SJCRH30 (cell line): ENCODE measurements at places on chromosomes 4 and X. TPM values are rescaled to one million over a fixed set of nuclear protein-coding genes. Genes with fewer than 3 reads are reported as not detected.

DNA sequence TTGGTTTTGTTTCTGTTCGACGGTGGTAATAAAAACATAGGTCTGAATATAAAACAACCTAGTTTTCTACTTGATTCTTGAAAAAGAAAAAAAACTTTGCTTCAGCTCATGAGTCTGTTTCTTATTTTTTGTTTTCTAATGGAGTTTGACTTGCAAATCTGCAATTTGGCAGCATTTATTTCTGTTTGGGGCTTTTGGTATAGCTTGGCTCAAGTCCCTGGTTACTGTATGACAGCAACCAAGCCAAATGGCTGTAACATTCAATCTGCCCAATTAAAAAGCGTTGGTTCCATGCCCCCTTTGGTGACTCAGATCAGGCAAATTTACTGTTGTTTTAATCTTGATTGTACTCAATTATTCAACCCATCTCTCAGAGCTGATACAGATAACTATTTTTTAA is 263.4 kb downstream of the GRIA3 start:
- H3K36me3 ChIP-seq, result no peaks in the 10 kb centered on the region
- no peaks in the 10 kb centered on the region for H3K4me1 ChIP-seq
- H3K4me3 ChIP-seq, result no peak overlapping the region
- no peak for DNase-seq
- H3K27ac ChIP-seq, result no peak overlapping the region

DNA sequence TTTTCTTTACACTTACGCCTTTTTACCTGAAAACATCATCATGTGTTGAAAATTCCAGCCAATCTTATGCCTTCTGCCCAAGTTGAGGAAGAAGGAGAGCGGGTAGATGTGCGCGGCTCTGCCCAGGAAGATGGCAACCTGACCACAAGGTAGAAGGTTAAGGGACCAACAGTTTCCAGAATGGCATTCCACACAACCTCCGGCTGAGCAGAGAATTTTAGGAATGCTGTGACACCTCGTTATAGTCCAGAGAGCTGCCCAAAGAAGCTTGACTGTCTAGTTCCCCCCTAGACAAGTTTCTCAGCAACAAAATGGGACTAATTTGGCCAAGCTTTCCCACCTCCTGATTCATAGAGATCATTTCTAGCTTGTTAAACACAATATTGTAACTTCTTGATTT is 75.1 kb downstream of the CHST7 start:
- no peaks in the 10 kb centered on the region for H3K36me3 ChIP-seq
- no peaks in the 10 kb centered on the region for H3K27me3 ChIP-seq
- no peak overlapping the region for H3K4me3 ChIP-seq
- H3K27ac ChIP-seq, result no peak overlapping the region
- H3K4me1 ChIP-seq, result peaks cover 3% of the 10 kb centered on the region
- DNase-seq, result no peak

SSX1 gene
- not detected in 2 replicates for total RNA-seq

- no peaks in the 10 kb centered on the region for H3K36me3 ChIP-seq
- no peak for DNase-seq
- H3K27ac ChIP-seq, result no peak overlapping the region
- H3K4me1 ChIP-seq, result no peaks in the 10 kb centered on the region
- H3K4me3 ChIP-seq, result no peak overlapping the region
These were observed 7.6 kb upstream of the DIPK2B start for GRCh38 chrX:45208121-45208856.

ARAP2 gene
- 1.1 and 1.3 TPM in 2 replicates for total RNA-seq

GRCh38 chr4:24434241-24434640 is 150.1 kb downstream of the DHX15 start:
- H3K27ac ChIP-seq, result peak overlapping the region; percentile 5; the same call in 1 of the 2 replicates
- no peaks in the 10 kb centered on the region for H3K36me3 ChIP-seq
- H3K4me1 ChIP-seq, result no peaks in the 10 kb centered on the region
- H3K4me3 ChIP-seq, result no peak overlapping the region
- peak; percentile 12 for DNase-seq

SPIN2A gene
- total RNA-seq, result 0.25 and 0.42 TPM in 2 replicates

- H3K4me1 ChIP-seq, result no peaks in the 10 kb centered on the region
- H3K27me3 ChIP-seq, result no peaks in the 10 kb centered on the region
- no peak for DNase-seq
These were observed 22.7 kb downstream of the TENM3 start for GRCh38 chr4:182265881-182266280.

KDR gene
- total RNA-seq, result 0.28 and 0.38 TPM in 2 replicates

GAGE12J gene
- total RNA-seq, result not detected in 2 replicates

GRCh38 chr4:4864940-4865704 is 5.7 kb downstream of the MSX1 start:
- H3K4me1 ChIP-seq, result no peaks in the 10 kb centered on the region
- H3K27me3 ChIP-seq, result no peaks in the 10 kb centered on the region
- DNase-seq, result no peak
- H3K36me3 ChIP-seq, result peaks cover 14% of the 10 kb centered on the region
- no peak overlapping the region for H3K27ac ChIP-seq
- no peak overlapping the region for H3K4me3 ChIP-seq

XPNPEP2 gene
- 0.14 and 0.25 TPM in 2 replicates for total RNA-seq
